Lung (tissue), 17 donors: ENCODE measurements at places on chromosomes 3 and 15. TPM values are rescaled to one million over a fixed set of nuclear protein-coding genes. Genes with fewer than 3 reads are reported as not detected.

The COL6A5 gene
- 9.4 TPM for total RNA-seq

- peak; percentile 35 for DNase-seq
- no peak overlapping the region for H3K4me3 ChIP-seq
- no peaks in the 10 kb centered on the region for H3K27me3 ChIP-seq
- peaks cover 1% of the 10 kb centered on the region for H3K36me3 ChIP-seq
- H3K4me1 ChIP-seq = no peaks in the 10 kb centered on the region
- H3K27ac ChIP-seq = no peak overlapping the region
Measured at GRCh38 chr3:171068658-171069057, 42.1 kb upstream of the SLC2A2 start.

GRCh38 chr3:64898941-64899340, 211.1 kb upstream of the ADAMTS9 start:
- H3K4me1 ChIP-seq = peaks cover 28% of the 10 kb centered on the region
- no peaks in the 10 kb centered on the region for H3K36me3 ChIP-seq
- no peaks in the 10 kb centered on the region for H3K27me3 ChIP-seq

GRCh38 chr3:153679714-153680113, 441.5 kb upstream of the ARHGEF26 start:
- H3K4me3 ChIP-seq = no peak overlapping the region
- DNase-seq = no peak
- H3K36me3 ChIP-seq = no peaks in the 10 kb centered on the region
- H3K27ac ChIP-seq = no peak overlapping the region
- H3K4me1 ChIP-seq = no peaks in the 10 kb centered on the region

DNA sequence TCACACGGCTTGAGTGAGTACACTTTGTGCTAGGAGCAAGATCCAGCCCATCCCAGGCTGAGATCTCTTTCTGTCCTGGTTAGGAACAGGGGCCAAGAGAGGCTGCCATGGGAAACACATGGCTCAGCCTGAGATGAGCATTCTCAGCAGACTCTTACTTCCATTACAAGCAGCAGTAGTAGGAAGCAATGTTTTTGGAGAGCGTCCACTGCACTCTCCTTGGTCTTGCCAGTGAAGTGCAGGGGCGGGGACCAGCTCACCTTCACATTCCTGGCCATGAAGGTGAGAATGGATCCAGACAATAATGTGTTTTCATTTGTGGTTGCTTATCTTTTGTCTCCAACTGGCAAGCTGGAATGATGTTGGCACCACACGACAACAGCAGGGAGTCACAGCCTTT, 24.7 kb downstream of the ZNF80 start:
- H3K4me3 ChIP-seq = no peak overlapping the region
- peaks cover 2% of the 10 kb centered on the region for H3K27me3 ChIP-seq
- no peak for DNase-seq
- H3K27ac ChIP-seq = no peak overlapping the region
- H3K36me3 ChIP-seq = no peaks in the 10 kb centered on the region

- H3K4me3 ChIP-seq = no peak overlapping the region
- H3K36me3 ChIP-seq = no peaks in the 10 kb centered on the region
- H3K4me1 ChIP-seq = no peaks in the 10 kb centered on the region
- no peak overlapping the region for H3K27ac ChIP-seq
- no peak for DNase-seq
Measured at GRCh38 chr3:25840099-25840498, 50.2 kb downstream of the OXSM start.

- H3K27ac ChIP-seq = no peak overlapping the region
- H3K36me3 ChIP-seq = no peaks in the 10 kb centered on the region
- DNase-seq = no peak
Measured at GRCh38 chr15:31296219-31296645, 30.4 kb upstream of the KLF13 start.
